ENCODE measurements at places on chromosomes 16 and 17. TPM values are rescaled to one million over a fixed set of nuclear protein-coding genes. Genes with fewer than 3 reads are reported as not detected.

- no peaks in the 10 kb centered on the region for H3K27me3 ChIP-seq
- no peak overlapping the region for H3K27ac ChIP-seq
- DNase-seq: no peak
- H3K4me1 ChIP-seq: no peaks in the 10 kb centered on the region
Measured at GRCh38 chr17:66690166-66690565, 144.8 kb upstream of the CACNG5 start.

DNA sequence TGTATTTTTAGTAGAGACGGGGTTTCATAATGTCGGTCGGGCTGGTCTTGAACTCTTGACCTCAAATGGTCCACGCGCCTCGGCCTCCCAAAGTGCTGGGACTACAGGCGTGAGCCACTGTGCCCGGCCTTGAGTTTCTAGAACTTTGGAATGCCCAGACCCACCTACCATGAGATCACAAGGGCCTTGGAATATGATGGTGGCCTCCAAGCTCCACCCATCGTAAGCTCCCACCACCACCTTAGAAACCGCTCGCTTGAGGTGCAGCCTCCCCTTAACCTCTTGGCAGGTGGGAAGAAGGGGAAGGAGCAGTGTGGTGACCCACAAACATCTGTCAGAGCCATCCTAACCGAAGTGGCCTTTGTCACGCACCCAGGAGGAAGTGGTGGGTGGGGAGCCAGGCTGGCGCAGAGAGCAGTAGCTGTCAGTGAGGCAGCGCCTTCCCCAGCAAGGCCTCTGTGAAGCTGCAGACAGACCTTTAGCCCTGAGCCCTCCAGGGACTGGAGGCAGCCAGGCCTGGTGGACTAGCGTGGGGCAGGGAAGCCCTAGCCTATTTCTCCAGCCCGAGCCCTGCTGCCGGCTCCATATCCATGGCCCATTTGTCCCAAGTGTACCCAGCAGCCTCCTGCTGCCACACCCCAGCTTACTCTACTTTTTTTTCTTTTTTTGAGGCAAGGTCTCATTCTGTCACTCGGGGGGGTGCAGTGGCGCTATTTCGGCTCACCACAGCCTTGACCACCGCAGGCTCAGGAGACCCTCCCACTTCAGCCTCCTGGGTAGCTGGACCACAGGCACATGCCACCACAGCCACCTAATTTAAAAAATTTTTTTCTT lies 13.1 kb upstream of the SEPHS2 start:
- H3K4me1 ChIP-seq: peaks cover 25% of the 10 kb centered on the region
- H3K36me3 ChIP-seq: no peaks in the 10 kb centered on the region
- no peaks in the 10 kb centered on the region for H3K27me3 ChIP-seq
- H3K27ac ChIP-seq: no peak overlapping the region
- H3K4me3 ChIP-seq: peak overlapping the region; percentile 18

Gene SLC5A10
- not detected for total RNA-seq

- no peak for DNase-seq
- no peak overlapping the region for H3K27ac ChIP-seq
- no peaks in the 10 kb centered on the region for H3K36me3 ChIP-seq
- H3K27me3 ChIP-seq: no peaks in the 10 kb centered on the region
Measured at GRCh38 chr17:79053251-79053925, 21.2 kb upstream of the ENGASE start.

Gene TBC1D3L
- total RNA-seq: 6.6 TPM

GRCh38 chr17:75822119-75822799 lies 21.9 kb downstream of the UNC13D start:
- peaks cover 10% of the 10 kb centered on the region for H3K36me3 ChIP-seq
- peaks cover 17% of the 10 kb centered on the region for H3K4me1 ChIP-seq
- H3K4me3 ChIP-seq: no peak overlapping the region
- no peak for DNase-seq
- H3K27ac ChIP-seq: no peak overlapping the region
- no peaks in the 10 kb centered on the region for H3K27me3 ChIP-seq

Gene WNT3
- not detected for total RNA-seq

GRCh38 chr16:15564604-15565339 lies 78.2 kb downstream of the MARF1 start:
- H3K4me3 ChIP-seq: no peak overlapping the region
- H3K27me3 ChIP-seq: no peaks in the 10 kb centered on the region
- no peak overlapping the region for H3K27ac ChIP-seq
- H3K36me3 ChIP-seq: no peaks in the 10 kb centered on the region
- no peak for DNase-seq

DNA sequence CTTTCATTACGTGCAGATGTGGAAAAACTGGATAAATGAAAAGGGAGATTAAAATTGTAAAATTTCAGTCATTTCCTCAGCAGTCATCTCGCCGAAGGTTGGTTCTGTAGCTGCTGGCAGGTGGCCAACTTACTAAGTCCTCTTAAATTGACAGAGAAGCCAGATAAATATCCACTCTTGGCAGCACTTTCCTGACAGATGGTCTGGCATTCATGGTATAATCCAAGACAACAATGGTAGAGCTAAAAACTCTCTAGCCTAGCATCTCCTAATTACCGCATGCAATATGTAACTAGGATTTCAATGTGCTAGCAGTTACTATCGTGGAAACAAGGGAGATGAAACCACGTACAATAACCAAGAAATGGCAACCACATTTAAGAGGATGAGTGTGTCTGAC lies 306.3 kb downstream of the CNTNAP4 start:
- no peaks in the 10 kb centered on the region for H3K36me3 ChIP-seq
- DNase-seq: no peak
- no peak overlapping the region for H3K27ac ChIP-seq
- no peaks in the 10 kb centered on the region for H3K27me3 ChIP-seq
- no peak overlapping the region for H3K4me3 ChIP-seq
- no peaks in the 10 kb centered on the region for H3K4me1 ChIP-seq

Gene KRT33A
- not detected for total RNA-seq

Gene SLFN13
- total RNA-seq: 24.4 TPM

- H3K27me3 ChIP-seq: no peaks in the 10 kb centered on the region
- no peak overlapping the region for H3K4me3 ChIP-seq
- no peak for DNase-seq
- H3K27ac ChIP-seq: no peak overlapping the region
- H3K4me1 ChIP-seq: no peaks in the 10 kb centered on the region
- H3K36me3 ChIP-seq: no peaks in the 10 kb centered on the region
Measured at GRCh38 chr17:17321356-17322025, 18.3 kb downstream of the NT5M start.

Gene RND2
- total RNA-seq: 0.04 TPM

- no peaks in the 10 kb centered on the region for H3K27me3 ChIP-seq
- H3K36me3 ChIP-seq: no peaks in the 10 kb centered on the region
- no peak overlapping the region for H3K4me3 ChIP-seq
- no peak for DNase-seq
- no peak overlapping the region for H3K27ac ChIP-seq
- no peaks in the 10 kb centered on the region for H3K4me1 ChIP-seq
Measured at GRCh38 chr17:15031975-15032374, 233.2 kb downstream of the PMP22 start.

- DNase-seq: no peak
- no peak overlapping the region for H3K4me3 ChIP-seq
- no peaks in the 10 kb centered on the region for H3K36me3 ChIP-seq
- H3K27ac ChIP-seq: no peak overlapping the region
- H3K4me1 ChIP-seq: no peaks in the 10 kb centered on the region
- H3K27me3 ChIP-seq: no peaks in the 10 kb centered on the region
Measured at GRCh38 chr16:56649820-56650219, 1.9 kb upstream of the MT1B start.

Gene EFCAB5
- total RNA-seq: 1.2 TPM
